ENCODE measurements at places on chromosomes 5 and 9.
A peak's percentile ranks its signal among the peaks of the same experiment; 100 is the strongest.

DNA sequence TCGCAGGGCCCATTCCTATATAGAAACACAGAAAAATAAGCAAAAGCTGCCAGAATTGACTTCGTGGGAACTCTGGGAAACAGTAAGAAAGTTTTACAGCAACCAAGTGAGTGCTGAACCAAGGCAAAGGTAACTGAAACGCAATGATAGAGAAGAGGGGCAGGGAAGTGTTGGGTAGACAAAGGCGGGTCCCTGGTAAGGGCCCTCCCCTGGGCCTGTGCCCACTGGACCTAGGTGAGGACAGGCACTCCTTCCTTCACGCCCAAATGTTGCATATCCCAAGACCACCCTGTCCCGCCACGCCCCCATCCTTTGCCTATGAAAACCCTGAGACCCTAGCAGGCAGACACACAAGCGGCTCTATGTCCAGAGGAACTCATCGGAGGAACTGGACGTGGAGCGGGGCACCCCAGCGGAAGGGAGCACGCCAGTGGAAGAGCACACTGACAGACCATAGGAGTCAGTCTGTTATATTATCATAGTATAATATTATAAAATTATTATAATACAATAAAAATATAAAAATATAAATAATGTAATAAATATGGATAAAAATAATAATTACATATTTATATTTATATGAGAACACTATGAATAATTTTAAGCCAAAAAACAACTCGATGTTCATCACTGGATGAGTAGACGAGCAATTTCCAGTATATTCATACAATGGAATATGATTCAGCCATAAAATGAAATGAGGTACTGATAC, 27.9 kb downstream of the CDKN2A start:
- DNase-seq: no peak

GRCh38 chr9:97573482-97574073, 59.6 kb downstream of the TSTD2 start:
- DNase-seq: no peak

GRCh38 chr5:78793907-78794662, 145.5 kb upstream of the LHFPL2 start:
- DNase-seq: no peak

DNA sequence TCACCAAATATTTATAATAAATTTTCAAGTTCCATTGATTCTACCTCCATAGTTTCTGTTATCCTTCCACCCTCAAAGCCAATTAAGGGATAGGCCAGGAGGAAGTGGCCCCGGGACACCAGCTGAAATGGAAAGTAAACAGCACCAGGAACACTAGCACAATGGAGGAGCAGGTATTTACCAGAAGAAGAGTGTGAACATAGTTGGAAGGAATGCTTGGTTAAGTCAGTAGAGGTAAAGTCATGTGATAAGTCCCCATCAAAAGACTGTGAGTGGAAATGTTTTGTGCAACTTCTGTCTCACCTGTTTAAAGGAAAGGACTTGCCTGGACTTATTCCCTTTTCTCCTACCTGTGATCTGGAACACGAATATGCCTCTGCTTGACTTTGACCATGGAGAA, 146.7 kb upstream of the RAI14 start:
- no peak for DNase-seq

DNA sequence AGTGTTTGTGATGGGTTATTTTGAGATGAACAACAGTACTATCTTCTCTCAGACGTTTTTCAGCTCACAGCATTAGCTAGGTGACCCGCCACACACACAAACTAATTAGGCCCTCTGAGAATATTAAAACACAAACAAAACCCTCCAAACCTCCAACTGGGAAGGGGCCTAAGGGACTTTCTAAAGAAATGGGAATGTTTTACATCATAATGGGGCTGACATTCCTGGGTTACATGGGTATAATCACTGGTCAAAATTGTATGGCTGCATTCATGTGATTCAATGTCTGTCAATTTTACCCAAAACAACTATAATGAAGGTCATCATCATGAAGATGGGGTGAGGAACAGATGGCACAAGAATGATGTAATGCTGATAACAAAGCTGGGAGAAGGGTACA, 59.6 kb downstream of the SPTLC1 start:
- no peak for DNase-seq

DNA sequence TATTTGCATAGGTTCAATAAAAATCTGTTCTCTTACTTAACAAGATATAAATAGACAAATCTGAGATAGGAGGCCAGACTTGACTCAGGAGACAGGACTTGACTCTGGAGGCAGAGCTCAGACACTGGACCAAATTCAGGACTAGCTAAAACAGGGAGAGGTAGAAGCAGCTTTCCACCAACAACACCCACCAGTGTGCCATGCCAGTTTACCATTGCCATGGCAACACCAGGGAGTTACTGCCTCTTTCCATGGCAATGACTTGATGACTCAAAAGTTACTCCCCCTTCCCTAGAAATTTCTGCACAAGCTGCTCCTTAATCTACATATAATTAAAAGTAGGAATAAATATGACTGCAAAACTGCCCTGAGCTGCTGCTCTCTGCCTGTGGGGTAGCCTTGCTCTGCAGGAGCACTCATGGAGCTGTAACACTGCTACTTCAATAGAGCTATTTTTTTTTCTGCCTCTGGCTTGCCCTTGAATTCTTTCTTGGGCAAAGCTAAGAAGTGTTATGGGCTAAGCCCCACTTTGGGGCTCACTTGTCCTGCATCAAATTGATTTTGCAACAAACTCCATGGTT, 473.0 kb downstream of the PLK2 start:
- DNase-seq: no peak

GRCh38 chr5:44747396-44747795, 61.4 kb upstream of the MRPS30 start:
- no peak for DNase-seq

DNA sequence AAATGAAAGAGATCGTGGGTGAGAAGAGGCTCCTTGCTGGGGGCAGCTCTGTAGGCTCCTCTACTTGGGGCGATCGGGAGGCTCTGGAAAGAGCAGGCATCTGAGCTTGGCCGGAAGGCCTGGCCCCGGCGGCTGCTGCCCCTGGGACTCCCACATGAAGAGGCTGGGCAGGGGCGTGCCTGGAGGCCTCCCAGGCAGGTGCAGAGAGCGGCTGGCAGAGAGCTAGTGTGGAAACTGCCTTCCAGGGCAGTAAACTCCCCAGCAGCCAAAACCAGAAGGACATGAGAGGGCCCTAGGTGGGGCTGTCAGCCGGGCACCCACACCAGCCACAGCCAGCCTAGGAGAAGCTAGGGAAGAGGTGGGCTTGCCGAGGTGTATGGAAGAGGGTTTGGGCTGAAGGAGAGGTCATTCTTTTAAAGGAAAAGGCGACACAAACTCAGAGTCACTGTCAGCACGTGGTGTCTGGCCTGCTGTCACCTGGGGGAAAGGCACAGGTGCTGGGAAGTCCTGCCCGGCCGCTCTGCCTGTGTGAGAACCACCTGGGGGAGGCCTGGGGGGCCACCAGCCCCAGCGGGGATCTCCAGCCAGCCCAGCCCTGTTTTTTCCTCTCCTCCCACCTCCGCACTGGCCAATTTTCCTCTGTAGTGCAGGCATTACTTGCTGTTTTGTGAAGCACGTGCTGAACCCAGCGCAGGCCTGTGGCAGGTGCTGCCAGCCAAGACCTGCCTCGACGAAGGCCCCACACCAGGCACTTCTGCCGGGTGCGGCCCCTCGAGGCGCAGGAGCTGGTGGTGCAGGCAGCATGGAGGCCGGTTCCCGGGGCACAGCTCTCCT, 44.8 kb upstream of the EGFL7 start:
- no peak for DNase-seq

GRCh38 chr9:101388507-101388993, 3.7 kb upstream of the BAAT start:
- no peak for DNase-seq

GRCh38 chr5:72325566-72326305, 5.6 kb downstream of the PTCD2 start:
- no peak for DNase-seq

GRCh38 chr5:160260881-160261815, 31.8 kb downstream of the FABP6 start:
- no peak for DNase-seq

- DNase-seq: no peak
Observed at GRCh38 chr5:131647048-131647769, 12.2 kb upstream of the RAPGEF6 start.

DNA sequence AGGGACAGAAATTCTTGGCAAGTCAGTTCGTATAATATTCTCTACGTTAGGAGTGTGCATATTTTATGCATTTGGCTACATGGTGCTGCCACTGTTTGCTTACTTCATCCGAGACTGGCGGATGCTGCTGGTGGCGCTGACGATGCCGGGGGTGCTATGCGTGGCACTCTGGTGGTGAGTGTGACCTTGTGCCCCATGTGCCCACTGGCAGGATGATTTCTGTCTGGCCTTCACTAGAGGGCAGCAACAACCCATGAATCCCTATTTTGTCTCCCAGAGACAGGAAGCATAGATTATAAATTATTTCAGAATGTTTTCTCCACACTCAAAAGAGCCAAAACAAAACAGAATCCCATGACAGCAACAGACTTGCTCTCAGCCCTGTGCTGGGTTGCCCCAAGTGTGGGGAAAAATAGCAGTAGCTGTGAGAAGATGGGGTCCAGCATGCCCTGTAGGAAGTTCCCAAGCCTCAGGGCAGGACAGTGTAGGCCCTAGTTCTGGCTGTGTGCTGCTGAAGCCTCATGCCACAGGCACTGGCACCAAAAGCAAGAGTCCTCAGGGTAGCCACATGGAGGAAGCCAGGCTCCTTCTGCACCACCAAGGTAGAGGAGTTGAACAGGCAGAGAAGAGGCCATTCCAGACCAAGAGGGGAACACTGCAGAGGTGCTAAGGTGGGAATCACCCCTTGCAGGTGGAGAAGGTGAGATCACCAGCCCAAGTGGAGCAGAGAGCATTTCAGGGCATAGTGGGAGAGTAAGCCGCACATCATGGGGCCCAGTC, 16.0 kb downstream of the SLC22A5 start:
- DNase-seq: peak; percentile 40

- DNase-seq: no peak
Observed at GRCh38 chr9:7001571-7001970, 243.8 kb downstream of the KDM4C start.

DNA sequence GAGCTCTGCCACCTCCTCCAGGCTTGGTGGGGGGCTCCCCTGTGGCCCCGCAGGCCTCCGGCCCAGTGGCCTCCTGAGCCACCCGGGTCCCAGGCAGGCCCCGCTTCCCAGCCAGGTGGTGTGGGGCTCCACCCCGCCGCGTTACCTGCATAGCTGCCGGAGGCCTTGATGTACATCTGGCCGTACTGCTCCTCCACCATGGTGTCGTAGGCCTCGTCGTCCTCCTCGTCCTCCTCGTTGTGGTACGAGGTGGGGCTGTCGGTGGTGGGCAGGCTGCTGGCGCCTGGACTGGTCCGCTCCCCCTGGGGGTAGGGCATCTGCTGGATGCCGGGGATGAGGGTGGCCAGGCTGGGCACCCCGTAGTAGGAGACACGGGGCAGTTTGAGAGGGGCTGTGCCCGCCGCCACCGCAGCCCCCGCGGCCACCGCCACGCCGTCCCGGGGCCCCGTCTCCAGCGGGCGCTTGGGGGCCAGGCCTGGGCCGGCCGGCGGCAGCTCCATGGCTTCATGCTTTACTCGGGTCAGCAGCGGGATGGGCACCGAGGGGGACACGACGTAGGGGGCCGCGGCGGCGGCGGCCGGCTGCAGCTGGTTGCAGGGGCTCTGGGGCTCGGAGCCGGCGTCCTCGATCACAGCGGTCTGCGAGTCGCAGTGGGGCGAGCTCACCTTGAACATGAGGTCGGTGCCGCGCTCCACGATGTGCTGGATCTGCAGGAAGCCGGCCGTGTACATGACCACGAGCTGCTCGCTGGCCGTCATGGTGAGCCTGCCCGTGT, 45.4 kb downstream of the NACC2 start:
- DNase-seq: no peak

- DNase-seq: no peak
Observed at GRCh38 chr5:53482717-53483638, 2.5 kb downstream of the FST start.

- DNase-seq: no peak
Observed at GRCh38 chr5:4758550-4758949, 381.6 kb upstream of the ADAMTS16 start.

DNA sequence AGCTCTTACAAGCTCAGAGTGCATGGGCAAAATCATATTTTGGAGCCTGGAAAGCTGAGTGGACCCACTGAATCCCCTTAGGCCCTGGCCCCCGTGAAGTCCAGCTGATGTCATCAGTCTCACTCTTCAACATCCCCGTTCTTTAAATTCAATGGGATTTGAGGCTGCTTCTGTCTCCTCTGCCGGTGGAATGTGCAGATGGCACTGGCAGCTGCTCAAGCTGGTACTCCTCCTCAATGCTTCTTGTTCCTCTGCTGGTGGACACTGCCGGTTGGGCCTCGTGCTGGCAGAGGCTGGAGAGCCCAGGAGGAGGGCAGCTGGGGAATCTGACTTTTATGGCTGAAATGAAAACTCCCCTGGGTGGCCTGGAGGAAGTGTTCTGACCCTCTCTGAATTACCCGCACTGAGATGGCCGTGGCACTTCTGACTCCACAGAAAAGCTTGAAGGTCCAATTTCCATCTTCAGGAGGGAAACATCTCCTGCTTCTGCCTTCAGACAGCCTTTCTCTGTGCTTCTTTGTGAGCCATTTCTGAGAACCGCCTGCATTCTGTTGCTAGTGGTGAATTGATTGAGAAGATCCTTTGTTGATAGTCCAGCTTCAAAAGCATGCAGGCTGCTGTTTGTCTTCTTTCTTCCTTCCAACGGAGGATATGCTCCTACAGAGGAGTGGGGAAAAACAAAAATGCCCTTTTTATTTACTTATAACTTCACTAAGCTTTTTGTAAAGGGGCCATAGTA, 298.9 kb downstream of the TMEM38B start:
- DNase-seq: no peak

DNA sequence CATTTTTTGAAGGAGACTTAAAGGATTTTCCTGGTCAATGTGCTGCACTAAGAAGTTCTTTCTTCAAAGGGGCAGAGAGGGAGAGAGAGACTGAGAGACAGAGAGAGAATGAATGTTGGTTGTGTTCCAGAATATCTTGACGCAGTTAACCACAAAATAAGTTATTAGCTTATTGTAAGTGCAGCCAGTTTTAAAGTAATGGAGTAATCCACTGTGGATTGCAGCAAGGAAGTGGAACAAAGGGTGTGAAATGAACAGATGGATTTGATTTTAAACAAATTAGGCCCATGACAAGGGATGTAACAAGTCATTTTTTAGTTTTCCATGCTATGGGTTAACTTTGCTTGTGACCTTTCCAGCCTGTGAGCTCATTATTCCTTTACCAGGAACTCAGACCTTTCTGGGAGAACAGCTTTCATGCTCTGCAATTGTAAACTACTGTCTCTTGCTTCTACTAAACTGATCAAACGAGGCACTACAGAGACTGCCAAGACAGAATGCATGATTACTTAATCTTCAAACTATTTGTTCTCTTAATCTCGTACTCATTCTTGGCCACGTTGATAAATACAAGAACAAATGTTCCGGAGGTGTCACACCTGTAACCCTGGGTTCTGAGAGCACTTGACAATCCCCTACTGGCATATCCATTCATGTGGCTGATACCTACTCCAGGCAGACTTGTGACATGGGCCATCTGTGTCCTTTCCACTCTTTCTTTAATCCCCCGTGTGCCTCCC, 131.1 kb downstream of the TLE1 start:
- no peak for DNase-seq

GRCh38 chr9:132370592-132370991, 15.8 kb upstream of the SETX start:
- no peak for DNase-seq

- no peak for DNase-seq
Observed at GRCh38 chr5:45189481-45189880, 380.7 kb downstream of the MRPS30 start.

Data from stimulated activated CD4-positive, alpha-beta T cell treated with anti-CD3 and anti-CD28 coated beads, Interleukin-15, amount 100 ng/mL, for 48 hours (primary cell).